ENCODE measurements at places on chromosomes 6 and 20.
A peak's percentile ranks its signal among the peaks of the same experiment; 100 is the strongest.

DNA sequence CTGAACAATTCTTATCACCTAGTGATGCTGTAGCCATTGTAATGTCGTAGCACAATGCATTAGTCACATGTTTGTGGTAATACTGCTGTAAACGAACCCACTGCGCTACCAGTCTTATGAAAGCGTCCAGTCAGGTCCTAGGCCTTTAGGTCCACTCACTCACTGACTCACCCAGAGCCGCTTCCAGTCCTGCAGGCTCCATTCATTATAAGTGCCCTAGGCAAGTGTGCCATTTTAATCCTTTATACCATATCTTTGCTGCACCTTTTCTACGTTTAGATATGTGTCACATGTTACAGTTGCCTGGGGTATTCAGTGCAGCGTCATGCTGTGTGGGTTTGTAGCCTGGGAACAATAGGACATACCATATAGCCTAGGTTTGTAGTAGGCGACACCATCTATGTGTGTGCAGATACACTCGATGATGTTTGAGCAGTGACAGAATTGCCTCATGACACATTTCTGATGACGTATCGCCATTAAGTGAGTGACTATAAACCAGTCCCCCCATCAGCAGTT, 15.4 kb downstream of the IGF2R start:
- no peak for DNase-seq

DNA sequence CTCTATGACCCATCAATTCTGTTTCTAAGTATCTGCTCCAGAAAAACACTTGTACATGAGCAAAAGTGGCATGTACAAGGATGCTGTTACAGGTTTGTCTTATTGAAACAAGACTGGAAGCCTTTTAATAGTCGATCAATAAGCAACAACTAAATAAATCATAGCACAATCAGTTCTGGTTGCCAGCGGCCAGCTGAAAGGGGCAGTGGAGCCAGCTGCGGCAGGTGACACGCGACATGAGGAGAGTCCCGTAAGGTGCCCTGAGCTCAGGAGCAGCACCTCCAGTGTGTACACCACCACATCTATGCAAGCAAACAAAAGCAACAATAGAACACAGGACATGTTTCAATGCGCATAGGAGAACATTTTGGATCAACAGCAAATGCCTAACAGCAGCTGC, 20.7 kb upstream of the NNAT start:
- DNase-seq: no peak

- peak; percentile 80 for DNase-seq
Observed at GRCh38 chr6:156953479-156954146, 176.4 kb downstream of the ARID1B start.

GRCh38 chr6:21359926-21360325, 233.6 kb upstream of the SOX4 start:
- DNase-seq: no peak

- no peak for DNase-seq
Observed at GRCh38 chr6:37139230-37139962, 30.6 kb upstream of the PIM1 start.

DNA sequence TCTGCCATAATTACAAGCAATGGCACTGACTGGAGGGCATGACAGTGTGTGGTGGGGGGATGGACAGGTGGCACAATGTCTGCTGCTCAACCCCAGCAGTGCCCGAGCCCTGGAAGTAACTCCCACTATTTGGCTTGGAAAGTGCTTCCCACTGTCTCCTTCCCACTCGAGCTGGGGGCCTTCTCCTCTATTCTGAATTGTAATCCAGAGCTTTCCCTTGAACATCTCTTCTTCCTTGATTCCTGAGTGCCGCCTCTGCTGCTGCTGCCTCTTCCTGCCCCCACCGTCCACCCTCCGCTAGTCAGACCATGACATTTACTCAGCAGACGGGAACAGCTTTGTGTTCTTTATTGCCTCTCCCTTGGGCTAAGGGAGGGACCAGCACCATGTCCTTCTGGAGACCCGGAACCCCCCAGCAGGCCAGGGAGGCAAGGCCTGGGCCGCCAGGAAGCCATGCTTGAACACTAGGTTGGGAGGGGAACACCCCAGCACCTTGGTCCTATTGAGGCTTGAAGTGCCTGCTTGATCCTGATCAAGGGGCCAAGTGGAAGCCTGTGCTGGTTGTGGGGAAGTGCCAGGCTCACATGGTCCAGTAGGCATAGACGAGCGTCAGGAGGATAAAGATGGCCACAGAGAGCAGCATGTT, 17.0 kb downstream of the CCDC167 start:
- no peak for DNase-seq

- DNase-seq: no peak
Observed at GRCh38 chr6:40695750-40696415, 108.7 kb upstream of the LRFN2 start.

DNA sequence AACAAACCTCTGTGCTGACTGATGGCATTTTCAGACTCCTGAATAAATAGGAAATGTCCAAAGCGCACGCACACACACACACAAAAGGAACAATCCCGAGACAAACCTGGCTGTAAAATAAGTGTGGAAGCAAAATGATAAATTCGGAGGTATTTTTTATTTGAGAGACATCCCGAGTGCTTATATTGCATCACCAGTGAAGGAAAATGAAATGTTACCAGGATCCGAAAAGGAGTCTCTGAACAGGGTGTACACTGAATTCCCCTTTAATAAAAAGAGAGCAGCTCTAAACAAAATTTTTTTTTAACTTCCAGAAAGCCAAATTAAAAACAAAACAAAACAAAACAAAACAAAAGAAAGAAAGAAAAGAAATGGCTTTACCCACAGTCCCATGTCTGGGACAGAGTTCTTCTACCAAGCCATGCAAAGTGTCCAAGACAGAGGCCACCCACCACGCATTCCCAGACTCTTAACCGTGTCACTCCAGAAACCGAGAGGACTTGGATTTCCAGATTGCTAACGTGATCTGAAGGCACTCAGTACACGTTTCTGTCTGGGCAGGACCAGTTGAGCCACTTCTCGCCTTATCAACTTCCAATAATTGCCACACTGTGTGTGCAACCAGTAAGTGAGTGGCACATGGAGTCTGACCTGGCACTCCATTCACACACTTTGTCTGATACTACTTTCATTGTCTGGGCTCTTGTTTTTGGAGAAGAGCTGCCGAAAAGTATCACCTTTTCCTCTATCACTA, 817 bp downstream of the ME1 start:
- DNase-seq: no peak

DNA sequence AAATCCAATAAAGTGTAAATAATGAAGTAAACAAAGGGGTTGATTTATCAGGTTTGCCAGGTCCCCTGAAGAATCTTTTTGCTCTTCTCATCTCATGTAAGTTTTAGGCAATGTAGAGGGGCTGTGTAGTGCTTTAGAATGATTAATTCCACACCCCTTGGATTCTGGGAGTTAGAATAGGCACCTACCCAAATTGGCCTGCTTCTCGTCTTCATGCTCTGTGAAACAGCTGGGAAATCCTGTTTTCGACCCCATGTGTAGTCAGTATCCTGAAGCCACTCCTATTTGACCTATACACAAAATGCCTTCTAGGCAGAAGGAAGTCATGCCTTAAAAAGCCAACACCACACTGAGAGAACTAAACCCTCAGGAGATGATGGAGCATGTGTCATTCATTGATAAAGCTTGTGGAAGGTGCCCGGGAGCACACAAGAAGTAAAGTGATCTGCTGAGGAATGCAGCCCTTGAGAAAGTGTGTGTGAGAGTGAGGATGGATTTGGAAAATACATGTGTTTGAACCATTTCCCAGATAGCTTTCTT, 170.9 kb downstream of the KLHL32 start:
- DNase-seq: no peak

DNA sequence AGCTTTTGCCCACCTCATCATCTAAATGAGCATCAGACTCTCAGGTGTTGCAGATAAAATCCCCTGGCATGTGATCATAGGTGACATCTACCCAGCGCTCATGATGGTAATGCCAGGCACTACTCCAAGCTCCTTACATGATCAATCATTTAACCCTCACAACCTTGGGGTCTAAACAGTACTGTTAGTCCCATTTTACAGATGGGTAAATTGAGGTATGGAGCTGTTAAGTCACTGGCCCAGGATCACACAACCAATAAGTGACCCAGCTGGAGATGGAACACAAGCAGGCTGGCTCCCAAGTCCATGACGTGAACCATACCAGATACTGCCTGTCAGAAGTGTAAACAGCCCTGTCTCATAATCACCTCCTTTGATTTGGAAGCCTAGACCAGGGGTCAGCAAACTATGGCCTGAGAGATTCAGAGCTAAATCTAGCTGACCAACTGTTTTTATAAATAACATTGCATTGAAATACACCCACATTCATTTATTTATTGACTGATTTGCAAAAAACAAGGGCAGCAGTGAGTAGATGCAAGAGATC, 79.2 kb downstream of the UNC5CL start:
- no peak for DNase-seq

DNA sequence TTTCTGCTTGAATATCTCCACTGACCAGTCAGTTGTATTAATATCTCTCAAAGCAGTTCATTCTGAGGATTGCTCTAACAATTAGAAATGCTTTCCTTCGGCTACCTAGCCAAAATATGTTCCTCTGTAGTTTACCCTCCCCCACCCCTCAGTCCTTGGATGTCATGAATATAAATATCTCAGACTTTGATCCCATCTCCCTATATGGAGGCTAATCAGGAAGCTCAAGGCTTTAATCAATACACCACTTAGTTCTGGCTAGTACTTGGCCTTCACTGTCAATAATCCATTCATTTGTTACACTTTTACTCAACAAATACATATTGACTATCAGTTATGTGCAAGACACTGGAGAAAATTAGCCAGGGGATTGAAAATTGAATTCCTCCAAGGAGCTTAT, 60.1 kb downstream of the CLIC5 start:
- no peak for DNase-seq

GRCh38 chr6:7846966-7847818, 63.4 kb downstream of the TXNDC5 start:
- peak; percentile 18 for DNase-seq

DNA sequence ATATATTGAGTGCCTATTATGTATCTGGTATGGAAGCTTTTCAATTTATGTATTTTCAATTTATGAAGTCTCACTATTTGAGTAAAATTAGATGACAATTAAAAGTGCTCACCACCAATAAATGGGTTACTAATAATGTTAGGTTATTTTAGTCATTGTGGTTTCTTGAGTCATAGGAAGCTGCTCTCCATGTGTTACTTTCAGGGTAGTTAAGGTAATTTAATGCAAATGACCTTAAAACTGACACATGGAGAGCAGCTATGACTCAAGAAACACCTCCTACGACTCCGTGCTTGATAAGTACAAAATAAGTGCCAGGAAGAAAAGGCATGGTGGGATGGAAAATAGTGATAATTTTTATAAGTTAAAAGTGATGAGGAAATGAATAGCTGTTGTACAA, 16.5 kb upstream of the TINAG start:
- no peak for DNase-seq

- DNase-seq: no peak
Observed at GRCh38 chr20:23335521-23335920, 15.1 kb upstream of the NXT1 start.

DNA sequence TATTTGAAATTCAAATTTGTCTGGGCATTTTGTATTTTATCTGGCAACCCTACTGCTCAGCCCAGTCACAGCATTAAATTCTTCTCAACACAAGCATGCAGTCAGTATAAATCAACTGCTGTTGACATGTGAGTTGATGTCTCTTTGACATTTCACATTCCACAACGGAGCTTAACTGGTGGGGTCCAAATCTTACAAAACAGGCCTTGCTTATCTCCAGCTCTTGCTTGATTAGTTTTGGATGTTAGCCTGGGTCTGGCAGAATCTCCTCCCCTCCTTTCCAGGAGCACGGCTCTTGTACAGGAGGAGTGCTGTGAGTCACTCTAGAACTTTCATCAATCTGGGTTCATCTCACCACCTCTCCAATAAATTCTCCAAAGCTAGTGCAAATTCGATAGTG, 80.8 kb upstream of the PHACTR1 start:
- no peak for DNase-seq

GRCh38 chr20:60299951-60300350, 341.7 kb downstream of the CDH26 start:
- DNase-seq: no peak

GRCh38 chr6:128491100-128491581, 29.3 kb downstream of the PTPRK start:
- no peak for DNase-seq

- DNase-seq: peak; percentile 81
Observed at GRCh38 chr6:39347906-39348585, 25.5 kb upstream of the KCNK16 start.

DNA sequence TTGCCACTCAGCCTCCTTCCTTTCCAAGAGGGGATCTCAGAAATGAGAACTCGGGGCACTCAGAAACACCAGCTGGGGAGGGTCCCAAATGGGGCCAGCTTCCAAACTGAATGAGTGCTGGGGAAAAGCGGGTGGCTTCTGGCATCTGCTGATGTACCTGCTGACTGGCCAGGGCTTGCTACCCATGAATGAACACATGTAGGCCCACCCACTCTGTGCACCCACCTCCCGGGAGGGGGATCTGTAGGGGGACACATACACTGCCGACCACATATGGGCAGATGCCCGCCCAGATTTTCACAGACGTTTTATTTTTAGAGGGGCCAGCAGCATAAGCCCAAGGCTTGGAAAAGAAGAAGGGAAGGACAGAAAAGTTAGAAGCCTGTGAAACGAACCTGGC, 231.9 kb upstream of the RNF24 start:
- DNase-seq: no peak

- DNase-seq: no peak
Observed at GRCh38 chr6:149239573-149240209, 77.8 kb upstream of the TAB2 start.

DNA sequence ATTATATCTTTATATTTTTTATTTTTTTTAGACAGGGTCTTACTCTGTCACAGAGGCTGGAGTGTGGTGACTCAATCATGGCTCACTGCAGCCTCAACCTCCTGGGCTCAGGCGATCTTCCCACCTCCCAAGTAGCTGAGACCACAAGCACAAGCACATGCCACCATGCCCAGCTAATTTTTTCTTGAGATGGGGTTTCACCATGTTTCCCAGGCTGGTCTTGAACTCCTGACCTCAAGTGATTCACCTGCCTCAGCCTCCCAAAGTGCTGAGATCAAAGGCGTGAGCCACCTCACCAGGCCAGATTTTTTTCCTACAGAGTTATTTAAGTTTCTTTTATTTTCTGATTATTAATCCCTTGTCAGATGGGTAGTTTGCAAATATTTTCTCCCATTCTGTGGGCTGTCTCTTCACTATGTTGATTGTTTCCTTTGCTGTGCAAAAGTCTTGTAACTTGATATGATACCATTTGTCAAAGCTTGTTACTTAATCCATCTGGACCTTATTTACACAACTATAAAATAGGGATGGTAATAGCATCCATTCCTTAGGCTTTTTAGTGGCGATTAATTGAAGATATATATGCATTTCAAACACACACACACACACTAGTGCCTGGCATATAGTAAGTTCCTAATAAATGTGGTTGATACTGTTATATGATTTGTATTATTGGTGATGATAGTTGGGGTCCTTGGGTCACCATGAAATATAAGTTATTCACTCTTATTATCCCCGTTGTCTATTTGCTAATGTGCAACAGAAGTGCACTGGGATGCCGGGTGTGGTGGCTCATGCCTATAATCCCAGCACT, 187.1 kb downstream of the BCAS1 start:
- no peak for DNase-seq
